CD8-positive, alpha-beta memory T cell (primary cell): ENCODE measurements at places on chromosomes 4 and X. TPM values are rescaled to one million over a fixed set of nuclear protein-coding genes. Genes with fewer than 3 reads are reported as not detected.
A peak's percentile ranks its signal among the peaks of the same experiment; 100 is the strongest.

DNA sequence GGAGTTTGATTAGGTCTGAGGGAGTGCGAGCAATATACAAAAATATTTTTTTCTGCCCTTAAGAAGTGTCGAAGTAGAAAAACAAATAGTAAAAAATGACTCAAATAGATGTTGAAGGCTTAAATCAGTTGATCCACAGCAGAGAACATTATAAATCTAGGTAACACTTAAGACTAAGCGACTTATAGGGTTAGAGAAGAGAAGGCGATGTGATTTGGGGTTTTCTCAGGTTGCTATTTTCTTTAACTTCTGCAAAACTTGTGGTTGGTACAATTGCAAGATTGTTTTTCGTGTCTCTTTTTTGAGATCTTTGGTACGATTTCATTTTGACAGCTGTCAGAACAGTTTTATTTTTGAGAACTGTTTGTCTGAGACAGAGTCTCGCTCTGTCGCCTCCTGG, 1479.5 kb downstream of the PCDH7 start:
- DNase-seq, result no peak

Gene ZAR1
- not detected for polyA plus RNA-seq

- no peak for DNase-seq
Measured at GRCh38 chrX:110359273-110359672, 625 bp downstream of the RTL9 start.

Gene PRRG3
- polyA plus RNA-seq, result not detected

DNA sequence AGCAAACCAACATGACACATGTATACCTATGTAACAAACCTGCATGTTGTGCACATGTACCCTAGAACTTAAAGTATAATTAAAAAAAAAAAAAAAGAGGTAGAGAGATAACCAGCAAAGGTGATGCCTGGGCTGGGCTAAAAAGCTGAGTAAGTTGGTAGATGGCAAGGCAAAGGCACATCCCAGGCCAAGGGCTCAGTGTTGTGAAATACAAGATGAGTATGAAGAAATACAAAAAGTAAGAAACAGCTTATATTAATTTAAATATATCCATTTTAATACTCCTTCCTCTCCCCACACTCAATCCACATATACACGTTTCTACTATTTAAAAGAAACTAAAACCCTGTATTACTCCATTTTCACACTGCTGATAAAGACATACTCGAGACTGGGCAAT, 25.8 kb downstream of the TEC start:
- no peak for DNase-seq

- DNase-seq, result no peak
Measured at GRCh38 chr4:183130328-183131155, 31.5 kb downstream of the WWC2 start.

Gene HCCS
- 25.0 TPM for polyA plus RNA-seq

- no peak for DNase-seq
Measured at GRCh38 chr4:183099537-183100297, 660 bp downstream of the WWC2 start.

GRCh38 chr4:29037501-29037900, 1682.7 kb upstream of the PCDH7 start:
- no peak for DNase-seq

GRCh38 chr4:136443006-136443405, 1089.3 kb downstream of the PCDH18 start:
- DNase-seq, result no peak

DNA sequence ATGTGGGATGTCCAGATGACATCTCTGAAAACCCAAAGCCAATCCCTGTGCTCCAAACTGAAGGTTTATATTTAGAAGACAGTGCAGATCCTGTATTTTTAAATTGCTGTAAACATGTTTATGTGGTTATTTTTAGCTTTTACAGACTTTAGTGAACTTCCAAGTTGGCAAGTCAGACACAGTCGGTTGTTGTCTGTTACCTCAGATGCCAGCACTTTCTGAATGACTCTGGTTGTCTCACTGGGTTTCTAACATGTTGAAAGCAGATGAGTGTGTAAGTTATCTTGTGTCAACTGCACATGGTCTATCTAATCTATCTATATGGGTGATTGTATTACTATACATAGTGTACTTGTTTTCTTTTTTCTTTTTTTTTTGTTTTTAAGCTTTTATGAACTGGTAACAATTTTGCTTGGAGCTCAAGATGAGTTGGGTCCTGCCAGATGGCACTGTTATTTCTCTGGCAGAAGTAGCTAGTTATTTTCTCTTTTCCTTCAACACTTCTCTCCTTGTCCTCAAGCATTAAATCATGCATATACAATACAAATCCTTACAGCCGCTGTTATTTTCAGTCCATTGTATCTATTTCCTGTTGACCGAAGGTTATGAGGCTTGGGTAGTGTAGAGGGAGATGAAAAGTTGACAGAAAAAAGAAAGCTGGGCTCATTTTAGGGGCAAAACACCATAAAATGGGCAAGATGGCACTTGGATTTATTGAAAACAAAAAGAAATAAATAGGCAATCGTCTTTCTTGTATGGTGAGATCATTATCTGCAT, 66.3 kb downstream of the GAB1 start:
- no peak for DNase-seq

Gene ARAP2
- polyA plus RNA-seq, result 44.2 TPM

GRCh38 chr4:20832826-20833225, 132.6 kb downstream of the PACRGL start:
- DNase-seq, result no peak

- DNase-seq, result no peak
Measured at GRCh38 chr4:109611045-109611646, 51.1 kb downstream of the MCUB start.

DNA sequence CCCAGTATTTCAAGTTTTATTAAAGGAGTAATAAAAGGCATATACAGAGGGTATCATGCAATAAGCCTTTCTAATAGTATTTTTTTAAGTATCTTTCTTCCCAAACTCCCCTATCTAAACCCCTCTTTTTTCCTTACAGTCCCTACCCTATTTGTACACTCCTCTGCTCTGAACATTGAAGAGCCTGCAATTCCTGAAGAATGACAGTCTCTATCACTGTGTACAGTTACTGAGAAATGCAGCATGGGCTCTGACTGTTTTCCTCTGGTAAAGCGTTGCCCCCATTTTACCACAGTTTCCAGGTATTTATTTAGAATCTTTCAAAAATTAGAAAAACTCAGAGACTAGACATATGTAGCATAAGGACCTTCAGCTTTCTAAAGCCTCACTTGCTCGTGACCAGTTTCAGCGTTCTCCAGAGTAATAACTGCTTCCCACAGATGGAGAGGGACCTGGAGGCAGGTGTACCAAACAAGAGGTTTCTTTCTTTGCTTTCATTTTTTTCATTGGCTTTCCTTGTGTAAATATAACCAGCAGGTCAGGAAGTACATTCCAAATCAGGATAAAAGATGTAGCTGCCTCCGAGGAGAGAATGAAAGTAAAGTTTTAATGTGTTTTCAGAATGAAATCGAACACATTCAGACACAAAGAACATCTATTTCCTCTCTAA, 230.8 kb downstream of the CFAP299 start:
- DNase-seq, result no peak

DNA sequence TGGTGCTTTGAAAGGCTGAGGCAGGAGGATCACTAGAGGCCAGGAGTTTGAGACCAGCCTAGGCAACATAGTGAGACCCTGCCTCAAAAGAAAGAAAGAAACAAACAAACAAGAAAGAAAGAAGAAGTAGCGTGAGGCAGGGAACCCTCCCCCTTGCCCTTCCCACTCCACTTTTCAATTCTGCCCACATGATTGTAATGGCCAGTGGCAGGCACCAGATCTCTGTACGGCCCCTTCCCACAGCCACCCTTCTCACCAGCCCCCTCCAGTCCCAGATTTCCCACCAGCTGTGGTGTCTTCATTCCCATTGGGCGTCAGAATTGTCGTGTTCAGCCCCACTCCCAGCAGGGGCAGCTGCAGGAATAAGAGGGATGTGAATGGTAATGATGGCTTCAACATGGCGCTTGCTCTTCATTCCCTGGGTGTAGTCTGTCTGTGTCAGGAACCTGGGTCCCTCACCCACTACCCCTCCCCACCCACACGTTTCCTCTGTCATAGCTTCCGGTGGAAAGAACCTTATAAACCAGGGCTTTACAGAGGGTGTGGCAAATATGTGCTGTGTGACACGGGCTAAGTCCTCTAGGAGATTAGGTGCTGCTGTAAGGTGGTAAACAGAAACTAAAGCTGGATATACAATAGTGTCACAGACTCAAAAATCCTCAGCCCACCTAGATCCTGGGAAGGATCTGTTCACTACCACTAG, at the start of gene IL2RG:
Gene IL2RG, minus strand, starts transcription at position 437 of the 703 bp plus-strand sequence. Its CDS starts 38 bp downstream, at position 399.
- DNase-seq, result peak; percentile 88

GRCh38 chr4:133524369-133524768, 375.3 kb downstream of the PCDH10 start:
- DNase-seq, result no peak

- no peak for DNase-seq
Measured at GRCh38 chr4:113049421-113050370, at the start of gene ANK2. TSS of gene ANK2 (plus strand) at chr4:113049653. CDS start at chr4:113049729, 76 bp downstream.

Gene HTRA3
- polyA plus RNA-seq, result not detected

DNA sequence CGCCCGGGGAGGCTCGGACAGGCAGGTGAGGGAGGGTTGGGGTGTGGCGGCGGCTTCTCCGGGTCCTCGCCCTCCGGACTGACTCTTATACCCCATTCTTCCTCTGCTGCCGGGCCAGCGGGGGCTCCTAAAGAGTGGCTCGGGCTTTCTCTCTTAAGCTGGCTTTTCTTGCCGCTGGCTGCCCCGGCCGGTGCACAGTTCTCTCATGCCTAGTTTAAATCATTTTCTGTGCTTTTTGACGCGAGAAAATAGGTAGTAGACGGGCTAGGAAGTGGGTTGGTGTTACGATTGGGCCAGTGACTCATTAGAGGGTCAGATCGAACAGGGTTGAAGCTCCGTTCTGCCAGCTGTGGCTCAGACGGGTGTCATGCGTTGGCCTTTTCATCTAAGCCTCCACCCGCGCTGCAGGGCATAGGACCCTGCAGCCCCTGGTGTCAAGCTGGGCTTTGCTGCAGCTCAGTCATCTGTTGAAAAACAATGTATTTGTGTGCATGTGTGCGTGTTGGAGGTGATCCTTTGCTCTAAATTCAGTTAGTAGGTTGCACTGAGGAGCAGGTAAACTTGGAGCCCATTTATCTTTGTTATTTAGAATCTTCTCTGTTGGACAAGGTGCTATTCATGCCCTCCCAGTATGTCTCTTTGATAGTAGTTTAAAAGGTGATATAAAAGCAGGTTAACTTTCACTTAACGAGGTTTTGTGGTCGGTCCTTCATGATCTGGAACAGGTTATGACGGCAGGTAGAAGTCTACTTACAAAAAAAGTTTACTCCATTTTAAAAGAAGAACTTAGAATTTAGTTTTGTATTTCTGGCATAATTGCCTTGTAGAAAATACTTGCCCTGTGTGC, 802 bp downstream of the BMP2K start:
- peak; percentile 13 for DNase-seq

GRCh38 chrX:15202454-15203177, 67.3 kb downstream of the ASB9 start:
- no peak for DNase-seq

Gene CLGN
- polyA plus RNA-seq, result not detected

Gene SPANXC
- not detected for polyA plus RNA-seq

Gene F8
- polyA plus RNA-seq, result 15.2 TPM

Gene FAM156B
- 4.4 TPM for polyA plus RNA-seq

- DNase-seq, result no peak
Measured at GRCh38 chr4:164716901-164717300, 37.0 kb upstream of the SMIM31 start.

- DNase-seq, result no peak
Measured at GRCh38 chr4:126899331-126899801, 733.4 kb upstream of the INTU start.

Gene AMTN
- not detected for polyA plus RNA-seq

DNA sequence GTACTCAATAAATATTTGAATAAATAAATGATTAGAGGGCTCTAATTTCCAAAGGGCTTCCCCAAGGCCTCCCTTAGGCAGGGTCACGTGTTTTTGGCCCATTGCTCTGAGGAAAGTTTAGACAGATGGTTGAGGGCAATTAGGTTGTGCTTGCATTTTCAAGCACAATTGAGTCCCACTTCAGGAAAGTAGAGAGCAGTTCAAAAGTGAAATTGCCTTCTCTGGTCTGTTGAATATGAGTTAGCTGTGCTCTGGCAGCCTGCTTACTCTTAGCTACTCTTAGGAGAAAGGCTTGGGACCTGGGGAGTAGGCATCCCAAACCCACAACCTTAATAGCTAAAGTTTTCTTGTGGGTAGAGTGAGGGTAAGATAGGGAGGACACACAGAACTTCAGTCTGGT, 9.0 kb upstream of the DRP2 start:
- DNase-seq, result no peak

DNA sequence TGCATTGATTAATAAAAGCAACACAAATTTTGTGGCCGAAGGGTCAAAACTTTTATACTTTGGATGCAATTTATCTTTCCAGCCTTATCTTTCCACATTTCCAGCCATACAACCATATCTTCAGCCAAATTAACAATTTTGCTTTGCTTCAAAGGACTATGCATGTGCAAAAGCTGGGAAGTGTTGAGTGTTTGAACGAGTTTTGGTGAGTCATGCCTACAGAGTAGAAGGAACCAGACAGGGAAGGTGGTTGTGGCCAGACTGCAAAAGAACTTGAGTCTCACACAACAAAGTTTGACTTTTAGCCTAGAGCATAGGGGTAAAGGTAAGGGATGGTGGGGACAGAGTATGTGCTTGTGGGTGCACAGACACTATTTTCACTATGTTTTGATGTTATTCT, 53.0 kb upstream of the GABRA2 start:
- no peak for DNase-seq

GRCh38 chr4:123986268-123986798, 589.7 kb downstream of the SPRY1 start:
- DNase-seq, result no peak

Gene ERVMER34-1
- polyA plus RNA-seq, result not detected

Gene GPR173
- not detected for polyA plus RNA-seq

- DNase-seq, result no peak
Measured at GRCh38 chr4:108272046-108272445, 103.3 kb upstream of the LEF1 start.

DNA sequence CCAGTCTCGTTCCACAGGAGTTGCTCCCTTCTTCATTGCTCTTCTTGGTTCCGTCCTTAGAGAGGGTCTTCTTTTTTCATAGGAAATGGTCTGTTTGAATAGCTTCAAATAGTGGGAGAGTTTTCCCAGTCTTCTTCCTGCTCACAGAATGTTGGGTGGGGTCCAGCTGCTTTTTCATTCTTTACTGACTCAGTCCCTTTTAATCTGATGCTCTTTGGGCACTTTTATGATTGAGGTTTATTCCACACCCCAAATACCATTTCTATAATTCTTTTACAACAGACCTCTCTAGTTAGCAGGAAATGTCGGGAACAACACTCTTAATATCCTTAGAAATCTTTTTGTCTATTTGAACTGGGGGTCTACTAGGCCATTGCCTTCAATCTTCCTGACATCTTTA, 239.5 kb downstream of the PRDM5 start:
- no peak for DNase-seq

Gene INPP4B
- 52.6 TPM for polyA plus RNA-seq

GRCh38 chr4:122826553-122827257, at the start of gene FGF2:
TSS of gene FGF2 (plus strand) at chr4:122826831. CDS start at chr4:122827175, 344 bp downstream.
- no peak for DNase-seq

Gene TECRL
- not detected for polyA plus RNA-seq

DNA sequence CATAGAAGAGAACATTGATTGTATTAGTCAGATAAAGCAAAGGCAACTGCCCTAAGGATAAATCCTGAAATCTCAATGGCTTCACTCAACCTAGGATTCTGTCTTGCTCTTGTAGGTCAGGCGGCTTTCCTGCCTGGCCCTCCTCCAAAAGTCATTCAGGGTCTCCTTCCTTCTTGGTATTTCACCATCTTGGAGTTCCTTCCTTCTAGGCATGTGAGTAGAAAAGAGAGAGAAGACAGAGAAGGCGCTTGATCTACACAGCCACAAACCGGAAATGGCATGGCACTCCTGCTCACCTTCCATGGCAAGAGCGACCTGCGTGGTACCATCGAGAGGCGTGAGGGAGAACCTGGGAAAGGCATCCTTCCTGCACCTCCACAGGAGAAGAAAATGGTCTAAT, 45.3 kb upstream of the HELT start:
- DNase-seq, result no peak
